Thymus (tissue), 14 donors: ENCODE measurements at places on chromosomes 16 and 17. TPM values are rescaled to one million over a fixed set of nuclear protein-coding genes. Genes with fewer than 3 reads are reported as not detected.
A peak's percentile ranks its signal among the peaks of the same experiment; 100 is the strongest.

DNA sequence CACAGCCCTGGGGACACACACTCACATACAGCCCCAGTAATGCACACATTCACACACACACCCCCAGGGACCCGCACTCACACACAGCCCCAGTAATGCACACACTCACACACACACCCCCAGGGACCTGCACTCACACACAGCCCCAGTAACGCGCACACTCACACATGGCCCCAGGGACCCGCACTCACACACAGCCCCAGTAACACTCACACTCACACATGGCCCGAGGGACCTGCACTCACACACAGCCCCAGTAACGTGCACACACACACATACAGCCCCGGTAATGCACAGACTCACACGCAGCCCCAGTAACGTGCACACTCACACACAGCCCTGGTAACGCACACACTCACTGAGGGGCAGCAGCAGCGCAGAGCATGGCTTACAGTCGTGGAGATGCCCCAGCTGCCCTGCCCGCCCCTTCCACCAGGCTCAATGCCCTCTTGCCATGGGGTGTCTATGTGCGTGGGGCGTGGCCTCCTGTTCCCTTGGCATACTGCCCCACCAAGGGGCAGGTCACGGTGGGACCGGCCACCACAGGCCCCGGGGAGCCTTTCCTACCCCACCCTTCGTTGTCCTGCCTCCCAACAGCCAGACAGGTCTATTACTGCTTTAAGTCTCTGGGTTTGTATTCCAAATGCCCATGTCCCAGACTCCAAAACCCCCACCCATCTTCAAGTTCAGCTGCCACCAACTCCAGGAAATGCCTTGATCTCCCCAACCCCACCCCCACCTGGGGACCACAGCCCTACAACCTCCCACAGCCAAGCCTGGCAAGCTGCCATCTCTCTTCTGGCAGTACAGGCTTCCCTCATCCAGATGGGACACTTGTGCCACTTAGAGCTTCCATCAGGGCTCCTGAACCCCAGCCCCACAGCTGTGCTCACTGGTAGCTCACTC is 2.7 kb downstream of the CCDC102A start:
- peaks cover 86% of the 10 kb centered on the region for H3K4me1 ChIP-seq
- no peak overlapping the region for H3K4me3 ChIP-seq
- no peaks in the 10 kb centered on the region for H3K27me3 ChIP-seq
- DNase-seq: no peak
- H3K27ac ChIP-seq: peak overlapping the region; percentile 64
- H3K36me3 ChIP-seq: peaks cover 4% of the 10 kb centered on the region

DNA sequence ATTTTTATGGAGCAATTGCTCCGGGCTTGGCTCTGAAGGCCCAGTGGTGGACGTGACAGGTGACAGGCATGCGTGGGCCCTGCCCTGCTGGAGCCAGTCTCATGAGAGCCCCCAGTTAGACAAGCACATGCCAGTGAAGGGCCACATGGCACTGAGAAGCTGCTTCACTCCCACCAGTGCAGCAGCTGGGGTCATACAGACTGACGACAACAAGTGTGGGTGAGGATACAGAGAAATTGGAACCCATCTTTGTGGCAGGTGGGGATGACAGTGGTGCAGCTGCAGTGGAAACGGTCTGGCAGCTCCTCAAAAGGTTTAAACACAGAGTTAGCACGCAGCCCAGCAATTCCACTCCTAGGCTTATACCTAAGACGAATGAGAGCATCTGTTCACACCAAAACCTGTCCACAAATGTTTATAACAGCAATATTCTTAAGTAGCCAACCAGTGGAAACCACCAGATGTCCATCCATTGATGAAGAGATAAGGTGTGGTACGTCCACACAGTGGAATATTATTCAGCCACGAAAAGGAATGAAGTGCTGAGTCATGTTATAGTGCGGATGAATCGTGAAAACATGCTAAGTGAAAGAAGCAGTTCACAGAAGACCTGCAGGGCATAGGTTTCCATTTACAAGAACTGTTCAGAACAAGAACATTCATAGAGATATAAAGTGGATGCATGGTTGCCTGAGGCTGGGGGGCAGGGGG is 12.5 kb upstream of the CIBAR2 start:
- no peak overlapping the region for H3K4me3 ChIP-seq
- H3K4me1 ChIP-seq: peaks cover 15% of the 10 kb centered on the region
- H3K27me3 ChIP-seq: peaks cover 9% of the 10 kb centered on the region
- no peak for DNase-seq
- no peaks in the 10 kb centered on the region for H3K36me3 ChIP-seq
- H3K27ac ChIP-seq: no peak overlapping the region

DNA sequence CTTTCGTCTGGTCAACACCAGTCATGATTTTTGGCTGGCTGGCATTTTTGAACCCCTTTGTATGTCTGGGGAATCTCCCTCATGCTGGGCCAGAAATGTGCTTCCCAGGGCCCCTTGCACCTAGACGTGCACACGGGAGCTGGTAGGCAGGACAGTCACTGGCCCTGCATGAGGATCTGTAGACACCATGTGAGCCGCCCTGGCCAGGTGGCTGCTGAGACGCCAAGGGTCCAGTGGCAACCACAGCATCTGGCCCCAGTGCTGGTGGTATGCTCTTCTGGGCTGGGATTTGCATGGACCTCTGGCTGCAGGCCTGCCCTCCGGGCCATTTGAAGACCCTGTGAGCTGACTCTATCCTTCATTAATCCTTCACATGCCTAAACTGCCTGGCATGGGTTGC is 67.5 kb downstream of the NT5M start:
- no peaks in the 10 kb centered on the region for H3K27me3 ChIP-seq
- H3K4me3 ChIP-seq: no peak overlapping the region
- DNase-seq: no peak
- no peak overlapping the region for H3K27ac ChIP-seq
- no peaks in the 10 kb centered on the region for H3K36me3 ChIP-seq
- H3K4me1 ChIP-seq: peaks cover 6% of the 10 kb centered on the region

DNA sequence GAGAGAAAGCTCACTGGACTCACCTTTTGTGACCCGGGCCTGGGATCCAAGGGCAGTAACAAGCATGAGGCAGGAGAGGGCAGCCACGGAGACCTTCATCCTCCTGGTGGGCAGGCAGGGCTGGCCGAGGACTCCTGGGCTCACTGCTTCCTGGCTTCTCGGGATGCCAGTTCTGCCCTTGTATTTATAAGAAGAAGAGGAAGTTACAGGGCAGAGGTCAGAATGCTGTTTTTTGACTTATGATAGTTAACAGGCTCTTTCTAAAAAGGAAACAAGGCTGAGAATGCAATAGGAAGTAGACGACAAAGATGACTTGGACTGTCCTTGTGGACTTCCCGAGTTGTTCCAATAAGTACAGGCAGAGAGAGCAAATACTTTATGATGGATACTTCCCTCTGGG is at the start of gene CCL23:
Gene CCL23, minus strand, starts transcription at position 174 of the 400 bp plus-strand sequence. Its CDS starts 75 bp downstream, at position 99.
- H3K4me3 ChIP-seq: no peak within 1 kb of the TSS
- DNase-seq: no peak
- no peaks in the 10 kb centered on the region for H3K27me3 ChIP-seq

DNA sequence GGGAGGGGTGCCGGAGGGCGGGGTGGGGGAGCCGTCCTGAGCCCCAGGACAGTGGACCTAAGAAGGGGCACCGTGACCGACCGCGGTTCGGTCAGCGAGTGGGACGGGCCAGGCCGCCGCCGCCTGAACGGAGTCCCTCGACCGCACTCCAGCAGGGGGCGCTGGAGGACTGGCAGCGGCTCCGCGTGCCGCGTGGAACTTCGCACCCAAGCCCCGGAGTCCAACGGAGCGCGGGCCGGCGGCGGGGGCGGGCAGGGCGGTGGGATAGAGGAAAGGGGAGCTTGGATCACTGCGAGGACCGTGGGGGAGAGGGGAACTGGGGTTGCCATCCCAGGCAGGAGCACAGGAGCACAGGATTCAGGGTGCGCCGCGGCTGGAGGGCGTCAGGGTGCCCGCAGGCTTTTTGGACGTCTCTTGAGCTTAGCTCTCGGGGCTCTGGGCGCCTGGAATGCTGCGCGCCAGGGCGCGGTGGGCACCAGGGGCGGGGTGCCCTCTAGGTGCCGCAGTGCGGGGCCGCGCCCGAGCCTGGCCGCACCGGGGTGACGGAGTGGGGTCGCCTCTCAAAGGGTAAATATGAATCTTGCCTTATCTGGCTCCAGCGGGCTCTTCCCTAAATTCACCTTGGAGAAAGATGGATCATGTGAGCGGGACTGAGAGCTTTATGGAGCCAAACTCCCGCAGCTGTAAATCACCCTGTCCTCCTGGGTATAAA is 379 bp upstream of the OTOP2 start:
- no peak overlapping the region for H3K27ac ChIP-seq
- no peaks in the 10 kb centered on the region for H3K36me3 ChIP-seq
- H3K27me3 ChIP-seq: peaks cover 47% of the 10 kb centered on the region
- no peak for DNase-seq
- H3K4me3 ChIP-seq: no peak overlapping the region
- H3K4me1 ChIP-seq: no peaks in the 10 kb centered on the region

GRCh38 chr17:30341703-30342249 is 7.9 kb upstream of the TMIGD1 start:
- H3K27me3 ChIP-seq: no peaks in the 10 kb centered on the region
- no peak overlapping the region for H3K4me3 ChIP-seq
- DNase-seq: no peak
- H3K4me1 ChIP-seq: no peaks in the 10 kb centered on the region

- no peak overlapping the region for H3K4me3 ChIP-seq
- H3K36me3 ChIP-seq: no peaks in the 10 kb centered on the region
- DNase-seq: no peak
- no peaks in the 10 kb centered on the region for H3K27me3 ChIP-seq
- H3K27ac ChIP-seq: no peak overlapping the region
Observed at GRCh38 chr17:34886831-34887230, 74.4 kb downstream of the CCT6B start.

DNA sequence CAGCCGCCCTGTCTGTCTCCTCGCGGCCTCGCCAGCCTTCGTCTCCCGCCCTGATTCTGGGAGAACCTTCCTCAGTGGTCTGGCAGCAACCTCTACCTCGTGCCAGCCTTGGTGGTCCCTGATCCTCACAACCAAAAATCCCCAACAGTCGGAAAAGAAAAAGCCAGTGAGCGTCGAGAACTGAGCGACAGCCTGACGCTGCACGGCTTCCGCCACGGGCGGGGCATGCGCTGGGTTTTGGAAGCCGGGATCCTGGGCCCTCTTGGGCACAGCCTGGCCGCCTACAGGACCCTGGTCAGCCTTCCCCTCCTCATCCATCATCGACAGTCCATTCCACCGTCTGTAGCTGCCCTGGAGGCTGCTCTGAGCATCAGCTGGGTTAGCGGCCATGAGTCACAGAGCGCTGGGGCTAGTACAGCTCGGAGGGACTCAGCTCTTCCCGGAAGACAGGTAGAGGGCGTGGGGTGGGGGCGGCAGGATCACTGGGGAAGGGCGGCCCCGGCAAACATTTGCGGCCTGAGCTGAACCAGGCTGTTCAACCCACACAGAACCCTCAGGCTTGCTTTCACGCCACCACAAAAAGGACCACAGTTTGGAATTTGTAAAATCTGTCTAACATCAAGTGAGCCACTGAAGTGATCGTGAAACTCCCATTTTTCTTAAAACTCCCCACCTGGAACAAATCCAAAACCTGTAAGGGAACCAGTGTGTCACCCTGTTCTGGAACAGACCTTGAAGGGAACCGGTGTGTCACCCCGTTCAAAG is 55.4 kb upstream of the DOC2B start:
- H3K4me3 ChIP-seq: no peak overlapping the region
- DNase-seq: no peak
- no peak overlapping the region for H3K27ac ChIP-seq
- no peaks in the 10 kb centered on the region for H3K36me3 ChIP-seq
- H3K27me3 ChIP-seq: peaks cover 2% of the 10 kb centered on the region

- H3K4me3 ChIP-seq: no peak overlapping the region
- H3K27ac ChIP-seq: no peak overlapping the region
- no peaks in the 10 kb centered on the region for H3K36me3 ChIP-seq
- H3K27me3 ChIP-seq: no peaks in the 10 kb centered on the region
Observed at GRCh38 chr16:74034200-74034599, 262.4 kb upstream of the PSMD7 start.

DNA sequence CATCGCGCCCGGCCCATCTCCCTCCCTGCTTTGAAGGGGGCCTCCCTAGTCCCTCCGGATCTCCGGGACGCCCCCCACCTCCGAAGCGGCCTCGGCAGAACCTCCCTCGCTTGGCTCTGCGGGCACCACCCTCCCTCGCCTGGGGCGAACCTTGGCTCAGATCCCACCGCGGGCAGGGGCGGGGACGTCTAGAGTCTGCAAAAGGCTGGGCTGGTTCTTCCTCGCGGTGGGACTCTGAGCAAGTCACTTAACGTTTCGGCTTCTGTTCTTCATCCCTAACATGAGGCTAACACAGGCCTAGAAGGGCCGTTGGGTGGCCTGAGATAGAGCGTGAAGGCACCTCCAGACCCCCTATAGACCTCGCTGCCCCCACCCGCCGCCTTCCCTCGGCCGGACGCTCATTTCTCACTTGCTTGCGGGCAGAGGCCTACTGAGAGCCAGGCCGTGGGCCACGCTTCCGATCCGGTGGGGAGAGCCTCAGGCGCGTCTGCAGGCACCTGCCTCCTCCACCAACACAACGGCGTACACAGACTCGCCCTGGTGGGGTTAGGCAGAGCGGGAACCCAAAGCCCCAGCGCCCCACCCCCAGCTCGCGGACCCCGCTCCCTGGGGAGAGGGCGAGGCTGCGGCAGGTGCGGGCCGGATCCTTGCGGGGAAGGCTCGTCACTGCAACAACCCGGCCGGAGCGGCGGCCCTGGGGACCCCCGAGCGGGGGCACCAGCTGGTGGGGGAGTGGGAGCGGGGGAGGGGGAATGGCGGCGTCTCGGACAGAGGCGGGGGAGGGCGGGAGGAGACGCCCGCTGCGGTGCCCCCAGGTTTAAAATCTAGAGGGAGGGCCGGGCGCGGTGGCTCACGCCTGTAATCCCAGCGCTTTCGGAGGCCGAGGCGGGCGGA is 5.4 kb downstream of the MYO1C start:
- H3K27ac ChIP-seq: peak overlapping the region; percentile 82
- peaks cover 19% of the 10 kb centered on the region for H3K4me1 ChIP-seq
- peaks cover 22% of the 10 kb centered on the region for H3K27me3 ChIP-seq
- no peak for DNase-seq
- peaks cover 2% of the 10 kb centered on the region for H3K36me3 ChIP-seq

- no peak overlapping the region for H3K27ac ChIP-seq
- H3K36me3 ChIP-seq: peaks cover 36% of the 10 kb centered on the region
Observed at GRCh38 chr17:77502626-77503292, 362.0 kb downstream of the SEC14L1 start.

The HOXB5 gene
- total RNA-seq: not detected

The MPRIP gene
- 99.8 TPM for total RNA-seq

The IRX3 gene
- 0.85 TPM for total RNA-seq

The CLEC18B gene
- 0.28 TPM for total RNA-seq

The CD300LF gene
- total RNA-seq: 3.4 TPM

The SULT1A2 gene
- total RNA-seq: 0.66 TPM

The HS3ST2 gene
- total RNA-seq: not detected

The CTRB2 gene
- total RNA-seq: not detected

The CCL7 gene
- total RNA-seq: 0.47 TPM

The WSCD1 gene
- 5.1 TPM for total RNA-seq
